Adipocyte (in vitro differentiated cells): ENCODE measurements at places on chromosomes 2 and 18.

DNA sequence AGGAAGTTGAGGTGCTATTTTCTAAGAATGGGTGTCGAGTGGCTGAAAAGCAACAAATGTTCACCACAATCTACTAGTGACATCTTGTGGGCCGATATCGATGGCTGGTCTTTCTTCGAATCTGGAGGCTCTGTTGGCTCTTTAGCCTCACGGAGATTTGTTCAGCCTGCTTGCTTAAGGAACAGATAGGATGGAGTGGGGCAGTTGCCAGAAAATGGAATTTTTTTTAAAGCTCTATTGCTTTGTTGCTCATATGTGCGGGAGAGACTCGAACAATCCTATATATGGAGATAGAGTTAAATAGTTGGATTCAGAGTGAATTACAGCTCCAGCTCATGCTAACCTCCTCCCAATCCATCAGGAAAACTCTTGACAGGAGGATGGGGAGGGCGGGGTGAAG is 70.9 kb upstream of the LYPD6B start:
- DNase-seq, result no peak

- DNase-seq, result no peak
Observed at GRCh38 chr2:671787-672605, 5.2 kb downstream of the TMEM18 start.

DNA sequence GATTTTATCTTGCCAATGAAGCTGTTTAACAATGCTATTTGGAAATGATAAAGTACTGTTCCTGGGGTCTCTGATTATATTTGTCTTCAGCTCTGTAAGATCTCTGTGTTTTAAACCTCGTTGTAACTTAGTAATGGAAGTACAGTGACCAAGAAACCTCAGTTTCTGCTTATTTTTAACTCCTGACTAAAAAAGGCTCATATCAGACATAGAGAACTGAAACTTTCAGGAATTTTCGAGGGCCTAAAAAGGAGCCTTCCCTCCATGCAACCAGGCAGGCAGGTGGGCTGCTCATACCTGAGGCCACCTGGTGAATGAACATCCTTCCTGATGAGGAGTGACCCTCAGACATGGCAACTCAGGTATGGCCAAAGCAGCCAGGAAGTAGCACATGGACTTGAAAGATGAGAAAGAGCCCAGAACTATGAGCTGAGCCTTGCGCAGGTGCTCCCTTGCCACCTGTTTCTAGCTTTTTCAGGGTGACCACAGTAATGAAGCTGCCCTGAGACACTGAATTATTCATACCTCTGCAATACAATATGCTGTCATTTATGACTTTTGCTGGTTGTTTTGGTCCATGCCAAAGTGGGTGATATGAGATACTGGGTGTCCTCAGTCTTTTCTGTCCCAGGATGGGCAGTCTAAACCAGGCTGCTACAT is 23.9 kb downstream of the MYO3B start:
- DNase-seq, result no peak

- no peak for DNase-seq
Observed at GRCh38 chr2:105377871-105378270, 21.0 kb downstream of the FHL2 start.

DNA sequence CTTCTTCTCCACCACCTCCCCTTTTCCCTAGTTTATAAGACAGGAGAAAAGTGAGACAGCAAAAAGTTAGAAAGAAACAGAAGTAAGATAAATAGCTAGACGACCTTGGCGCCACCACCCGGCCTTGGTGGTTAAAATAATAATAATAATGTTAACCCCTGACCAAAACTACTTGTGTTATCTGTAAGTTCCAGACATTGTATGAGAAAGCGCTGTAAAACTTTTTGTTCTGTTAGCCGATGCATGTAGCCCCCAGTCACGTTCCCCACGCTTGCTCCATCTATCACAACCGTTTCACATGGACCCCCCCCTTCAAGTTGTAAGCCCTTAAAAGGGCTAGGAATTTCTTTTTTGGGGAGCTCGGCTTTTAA is 1.5 kb upstream of the BUB1 start:
- DNase-seq, result peak; percentile 26

DNA sequence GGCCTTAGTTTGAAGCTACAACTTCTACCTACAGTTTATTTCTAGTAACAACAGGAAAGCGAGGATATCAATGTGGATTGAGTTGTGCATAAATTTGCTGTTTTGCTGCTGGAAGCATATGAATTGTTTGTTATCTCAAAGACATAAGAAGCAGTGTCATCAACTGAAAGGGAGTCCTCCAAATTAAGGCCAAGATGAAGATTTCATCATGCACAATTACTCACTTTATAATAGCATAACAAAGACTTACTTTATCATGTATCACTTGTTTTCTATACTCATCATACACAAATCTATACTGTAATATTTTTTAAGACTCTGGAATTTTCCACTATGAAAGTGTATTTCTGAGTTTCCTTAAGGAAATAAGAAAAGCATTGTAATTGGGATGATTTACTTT is 136.1 kb upstream of the FANCL start:
- DNase-seq, result no peak

- peak; percentile 75 for DNase-seq
Observed at GRCh38 chr2:191265311-191266170, 20.3 kb downstream of the MYO1B start.

- peak; percentile 25 for DNase-seq
Observed at GRCh38 chr2:140154706-140155105, 1374.5 kb upstream of the NXPH2 start.

- DNase-seq, result no peak
Observed at GRCh38 chr2:28780496-28780895, 28.9 kb downstream of the PPP1CB start.

DNA sequence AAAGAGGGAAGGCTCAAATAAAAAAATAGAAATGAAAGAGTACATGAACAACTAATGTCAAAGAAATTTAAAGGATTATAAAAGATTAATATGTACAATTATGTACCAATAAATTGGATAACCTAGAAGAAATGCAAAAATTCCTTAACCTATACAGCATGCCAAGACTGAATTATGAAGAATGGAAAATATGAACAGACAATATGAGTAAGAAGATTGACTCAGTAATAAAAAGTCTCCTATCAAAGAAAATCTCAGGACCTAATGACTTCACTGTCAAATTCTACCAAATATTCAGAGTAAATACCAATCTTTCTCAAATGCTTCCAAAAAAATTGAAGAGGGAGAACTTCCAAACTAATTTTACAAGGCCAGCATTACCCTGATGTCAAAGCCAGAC is 120.2 kb upstream of the SPOPL start:
- DNase-seq, result no peak

- DNase-seq, result no peak
Observed at GRCh38 chr2:44333994-44334393, 27.3 kb downstream of the PREPL start.

DNA sequence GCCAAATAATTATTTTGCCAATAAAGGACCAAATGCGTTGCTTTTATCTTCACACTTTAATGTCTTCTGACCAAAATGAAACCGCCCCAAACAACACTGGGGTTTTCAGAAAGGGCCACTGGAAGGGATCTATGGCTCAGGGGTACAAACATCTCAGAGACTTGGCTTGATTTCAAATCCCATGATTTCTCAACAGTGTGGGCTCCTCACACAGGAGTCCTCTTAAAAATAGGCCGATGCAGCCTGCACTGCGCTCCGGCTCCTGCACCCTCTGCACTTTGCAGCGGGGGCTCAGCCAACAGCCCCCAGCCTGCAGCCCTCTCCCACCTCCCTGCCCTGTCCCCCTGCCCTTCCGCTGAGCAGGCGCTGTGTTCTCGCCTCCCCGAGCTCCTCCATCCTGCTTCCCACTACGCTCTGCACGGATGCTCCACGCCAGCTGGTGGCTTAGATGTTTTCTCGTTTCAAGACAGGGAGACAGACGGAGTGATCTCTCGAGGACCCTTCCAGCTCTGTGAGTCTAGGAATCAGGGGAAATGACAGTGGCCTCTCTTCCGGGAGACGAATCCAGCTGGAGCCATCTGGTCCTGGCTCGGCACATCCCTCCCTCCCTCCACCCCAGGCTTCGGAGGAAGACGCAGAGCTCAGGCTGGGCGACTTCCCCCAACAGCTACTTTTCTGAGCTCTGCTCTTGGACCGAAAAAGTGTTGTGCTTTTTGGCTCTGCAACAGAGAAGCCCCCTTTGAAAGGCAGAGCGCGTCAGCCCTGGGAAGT is 71.4 kb downstream of the KCNF1 start:
- no peak for DNase-seq

- peak; percentile 66 for DNase-seq
Observed at GRCh38 chr2:69773206-69773605, 31.3 kb downstream of the ANXA4 start.

- no peak for DNase-seq
Observed at GRCh38 chr2:174585657-174586252, 11.8 kb downstream of the WIPF1 start.

DNA sequence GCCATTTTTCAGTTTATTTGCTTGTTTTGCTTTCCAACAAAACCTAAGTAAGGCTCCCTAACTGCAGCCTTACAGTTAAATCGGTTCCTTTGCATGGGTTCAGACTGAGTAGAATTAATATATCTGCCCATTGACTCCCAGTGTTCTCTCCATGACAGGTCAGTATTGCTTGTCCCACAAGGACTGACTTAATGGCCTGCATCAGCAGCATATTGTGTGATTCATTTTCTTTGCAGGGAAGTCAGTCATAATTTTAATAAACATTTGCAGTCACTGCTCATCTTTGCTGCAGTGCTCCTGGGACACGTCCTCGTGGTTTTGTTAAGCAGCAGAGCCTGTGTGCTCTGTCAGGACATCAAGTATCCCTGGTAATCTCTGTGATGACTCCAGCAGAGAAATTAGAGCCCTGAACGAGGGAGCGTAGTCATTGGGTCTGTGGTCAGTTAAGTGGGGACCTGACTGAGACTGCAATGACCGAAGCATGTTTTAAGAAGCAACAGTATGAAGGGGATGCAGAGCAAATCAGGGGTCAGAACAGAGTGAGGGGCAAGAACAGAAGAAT is 93.3 kb downstream of the CDH20 start:
- no peak for DNase-seq

DNA sequence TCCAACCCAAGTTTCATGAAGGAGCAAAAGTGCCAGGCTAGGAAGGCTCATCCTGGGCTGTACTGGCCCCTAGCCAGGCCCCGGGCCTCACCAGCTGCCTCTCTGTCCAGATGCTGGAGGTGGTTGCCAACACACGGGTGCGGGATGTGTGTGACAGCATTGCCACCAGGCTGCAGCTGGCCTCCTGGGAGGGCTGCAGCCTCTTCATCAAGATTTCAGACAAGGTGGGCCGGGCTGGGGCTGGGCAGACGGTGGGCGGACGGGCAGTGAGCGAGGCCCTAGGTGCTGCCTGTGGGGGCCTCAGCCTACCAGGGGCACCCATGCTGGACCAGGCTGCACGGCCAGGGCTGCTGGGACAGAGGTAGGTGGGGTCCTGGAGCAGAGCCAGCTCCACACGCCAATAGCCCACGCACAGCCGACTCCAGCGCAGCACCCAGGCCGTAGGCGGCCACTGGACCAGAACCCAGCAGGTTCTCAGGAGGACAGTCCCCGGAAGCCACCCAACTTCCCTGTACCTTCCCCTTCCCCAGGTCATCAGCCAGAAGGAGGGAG is 11.8 kb upstream of the GPR17 start:
- no peak for DNase-seq

DNA sequence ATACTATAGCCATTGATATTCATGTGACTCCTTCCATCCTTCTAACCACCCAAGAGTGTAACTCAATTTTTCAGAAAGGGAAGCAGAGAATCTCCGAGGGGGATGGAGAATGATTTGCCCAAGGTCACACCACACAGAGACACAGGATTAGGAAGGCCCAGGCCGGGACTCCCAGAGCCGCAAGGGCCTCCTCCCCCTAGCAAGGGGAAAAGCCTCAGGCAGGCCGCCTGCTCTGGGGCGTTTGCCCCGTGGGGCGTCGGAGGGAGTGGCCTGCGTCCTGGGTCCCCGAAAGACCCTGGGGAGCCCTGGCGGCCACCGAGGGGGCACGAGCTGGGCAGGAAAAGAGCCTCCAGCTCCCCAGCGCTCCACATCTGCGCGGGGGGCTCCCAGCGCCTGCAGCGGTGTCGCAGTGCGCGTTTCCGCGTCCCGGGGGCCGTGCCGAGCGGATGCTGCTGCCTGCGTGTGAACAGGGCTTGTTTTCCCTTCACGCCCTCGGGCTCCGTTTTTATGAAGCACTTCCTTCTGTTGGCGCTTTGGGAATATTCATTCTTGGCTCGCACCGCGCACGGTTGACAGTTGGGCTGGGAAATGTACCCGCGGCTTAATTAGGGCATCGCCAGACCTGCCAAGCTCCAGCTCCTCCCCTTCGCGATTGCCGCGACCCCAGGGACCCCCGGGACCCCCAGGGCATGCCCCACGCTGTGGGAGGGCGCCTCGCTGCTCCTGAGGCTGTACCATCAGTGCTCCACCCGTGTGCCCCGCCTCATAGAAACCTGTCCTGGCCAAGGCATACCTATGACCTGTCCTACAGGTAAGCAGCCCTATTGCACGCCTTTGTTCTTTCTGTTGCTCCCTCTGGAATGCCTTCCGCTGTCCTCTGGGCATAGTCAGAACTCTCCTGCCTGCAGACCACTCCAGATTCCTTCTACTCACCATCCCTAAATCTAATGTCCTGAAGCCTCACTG is 158.9 kb upstream of the GLI2 start:
- DNase-seq, result peak; percentile 62

- DNase-seq, result no peak
Observed at GRCh38 chr2:10876963-10877362, 34.8 kb upstream of the KCNF1 start.

DNA sequence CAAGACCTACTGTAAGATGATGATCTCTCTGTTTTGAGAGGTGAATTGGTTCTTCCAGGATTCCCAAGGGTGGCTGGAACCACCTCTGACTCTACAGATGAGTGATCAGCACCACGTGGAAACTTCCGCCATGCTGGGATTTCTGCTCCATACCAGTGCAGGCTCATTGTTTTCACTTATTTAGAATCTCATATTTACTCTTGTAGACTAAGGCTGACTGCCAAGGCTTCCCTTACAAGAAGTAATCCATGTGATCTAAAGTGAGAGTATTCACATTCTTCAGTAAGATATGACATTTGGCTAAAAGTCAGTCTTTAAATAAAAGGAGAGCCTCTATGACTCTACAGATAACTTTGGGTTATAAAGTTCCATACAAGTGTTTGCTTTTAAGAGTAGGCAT is 322.9 kb upstream of the RAB12 start:
- DNase-seq, result peak; percentile 23

DNA sequence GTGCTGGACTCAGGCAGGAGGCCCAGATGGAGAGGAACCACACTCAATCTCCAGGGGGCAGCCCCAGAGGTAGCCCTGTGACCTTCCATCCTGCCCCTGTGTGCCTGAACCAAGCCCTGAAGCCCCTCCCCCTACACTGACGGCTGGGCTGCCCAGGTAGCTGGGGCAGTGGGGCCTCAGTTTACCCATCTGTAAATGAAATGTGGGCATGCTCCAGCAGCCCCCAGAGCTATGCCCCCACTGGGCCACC is 15.8 kb downstream of the CROCC2 start:
- no peak for DNase-seq

- DNase-seq, result no peak
Observed at GRCh38 chr18:23341383-23341782, 111.7 kb upstream of the RIOK3 start.
